ENCODE measurements at places on chromosomes 7 and 10.
A peak's percentile ranks its signal among the peaks of the same experiment; 100 is the strongest.

GRCh38 chr7:14073543-14073942 is 84.1 kb upstream of the ETV1 start:
- no peak for ATAC-seq

GRCh38 chr10:103804871-103805270 is 50.5 kb downstream of the SH3PXD2A start:
- ATAC-seq: no peak

DNA sequence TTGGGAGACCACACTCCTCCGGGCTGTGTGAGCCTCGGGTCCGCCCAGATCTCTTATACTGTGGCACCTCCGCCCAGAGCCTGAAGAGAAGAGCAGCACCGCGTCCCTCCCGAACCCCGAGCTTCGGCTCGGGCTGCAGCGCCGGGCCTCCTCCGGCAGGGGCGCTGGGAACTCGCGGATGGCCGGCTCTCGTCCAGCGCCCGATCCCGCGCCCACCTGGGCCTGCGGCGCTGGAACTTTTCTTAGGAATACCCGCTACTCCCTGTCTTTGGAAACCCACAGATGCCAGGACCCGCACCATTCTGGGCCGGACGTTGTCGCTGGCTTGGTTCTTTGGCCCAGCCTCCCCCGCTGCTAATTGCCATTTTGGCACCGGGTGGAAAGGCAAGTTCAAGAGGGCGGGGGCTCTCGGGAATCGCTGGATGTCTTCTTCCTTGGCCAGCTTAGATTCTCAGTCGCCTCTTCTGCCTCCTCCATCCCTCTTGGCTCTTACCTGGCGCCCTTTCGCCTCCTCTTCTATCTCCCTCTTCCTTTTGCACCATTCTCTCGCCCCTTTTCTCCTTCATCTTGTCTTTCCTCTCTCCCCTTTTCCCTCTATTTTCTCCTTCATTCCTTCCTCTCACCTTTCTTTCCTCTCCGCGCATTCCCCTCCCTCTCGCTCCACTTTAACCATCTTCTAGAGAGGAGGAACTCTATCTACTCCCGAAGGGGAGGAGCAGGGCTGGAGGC is 2.1 kb upstream of the SORCS3 start:
- ATAC-seq: no peak

DNA sequence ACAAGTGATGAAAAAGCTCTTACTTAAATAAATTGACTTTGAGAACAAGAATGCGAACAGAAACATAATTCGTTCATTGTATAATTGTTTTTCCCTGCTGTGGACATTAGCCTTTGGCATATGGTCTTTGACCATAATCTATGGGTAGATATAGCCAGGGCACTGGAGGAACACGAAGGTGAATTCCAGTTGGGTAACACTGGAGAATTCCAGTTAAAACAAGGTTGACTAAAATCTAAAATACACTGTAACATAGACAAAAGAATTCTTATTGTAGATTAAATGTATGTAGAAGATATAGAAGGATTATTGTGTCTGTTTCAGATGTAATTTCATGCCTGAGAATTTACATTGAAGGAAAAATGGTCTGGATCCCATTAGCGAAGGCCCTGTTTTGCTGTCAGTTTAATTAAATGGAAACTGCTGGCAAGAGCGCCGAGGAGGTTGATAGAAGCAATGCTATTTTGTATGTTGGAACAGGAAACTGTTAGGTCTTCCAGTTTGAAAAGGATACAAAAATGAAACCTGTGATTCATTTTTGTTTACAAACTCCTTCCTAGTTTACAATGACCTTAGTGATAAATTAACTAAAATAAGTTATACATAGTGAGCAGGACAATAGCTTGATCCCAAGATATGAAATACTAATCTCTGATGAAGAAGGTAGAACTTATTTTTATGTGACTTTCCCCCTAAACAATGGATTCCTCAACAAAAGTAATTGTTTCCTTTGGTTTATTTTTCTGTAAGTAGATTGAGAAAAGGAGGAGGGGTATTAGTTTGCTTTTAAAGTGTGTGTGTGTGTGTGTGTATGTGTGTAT is 68.9 kb downstream of the ARID5B start:
- no peak for ATAC-seq

GRCh38 chr10:66162560-66163143 is 763.2 kb upstream of the LRRTM3 start:
- no peak for ATAC-seq

GRCh38 chr7:67589183-67589582 is 592.5 kb downstream of the TYW1 start:
- ATAC-seq: no peak

GRCh38 chr10:34323192-34323591 is 491.9 kb downstream of the PARD3 start:
- ATAC-seq: no peak

DNA sequence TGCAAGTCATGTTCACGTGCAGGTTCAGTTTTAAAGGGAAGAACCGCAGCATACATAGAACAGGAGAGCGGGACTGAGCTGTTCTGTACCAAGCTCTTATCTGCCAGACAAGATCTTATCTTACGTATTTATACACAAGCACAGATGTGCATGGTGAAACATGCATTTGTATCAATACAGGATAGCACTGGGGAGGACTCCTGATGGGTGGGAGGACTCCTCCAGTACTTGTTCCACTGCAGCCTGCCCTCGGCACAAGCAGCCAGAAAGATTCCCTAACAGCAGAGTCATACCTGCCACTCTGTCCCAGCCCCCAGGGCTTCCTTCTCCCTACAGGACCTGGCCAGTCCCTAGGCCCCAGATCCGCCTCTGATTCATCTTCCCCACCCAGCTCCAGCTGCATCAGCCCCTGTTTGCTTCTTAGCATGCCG is 13.2 kb upstream of the PRKCQ start:
- ATAC-seq: peak; percentile 78

GRCh38 chr10:124027651-124028050 is 65.7 kb downstream of the CHST15 start:
- ATAC-seq: no peak

DNA sequence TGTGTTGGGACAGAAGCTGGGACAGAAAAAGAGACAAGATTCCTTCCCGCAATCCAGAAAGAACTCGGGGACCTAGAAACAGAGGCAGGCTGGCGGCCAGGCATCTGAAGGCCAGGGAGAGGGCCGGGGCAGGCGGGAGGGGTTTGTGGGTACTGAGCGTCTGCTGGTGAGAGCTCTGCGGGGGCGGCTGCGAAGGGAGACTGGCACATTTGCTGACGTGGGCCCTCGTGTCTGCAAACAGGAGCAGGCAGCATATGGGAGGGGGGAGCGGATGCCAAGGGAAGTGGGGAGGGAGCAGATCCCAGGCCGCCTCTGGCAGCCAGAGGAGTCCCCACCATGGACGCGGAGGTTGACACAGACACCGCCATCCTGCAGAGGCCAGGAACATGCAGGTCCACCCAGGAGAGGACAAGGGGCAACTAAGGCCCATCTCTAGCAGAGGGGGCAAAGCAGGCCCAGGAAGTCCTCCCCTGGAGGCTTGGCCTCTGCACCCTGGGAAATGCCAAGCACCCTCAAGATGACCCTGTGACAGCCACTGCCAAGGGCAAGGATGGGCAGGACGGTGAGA is 32.2 kb downstream of the KCNH2 start:
- ATAC-seq: no peak

DNA sequence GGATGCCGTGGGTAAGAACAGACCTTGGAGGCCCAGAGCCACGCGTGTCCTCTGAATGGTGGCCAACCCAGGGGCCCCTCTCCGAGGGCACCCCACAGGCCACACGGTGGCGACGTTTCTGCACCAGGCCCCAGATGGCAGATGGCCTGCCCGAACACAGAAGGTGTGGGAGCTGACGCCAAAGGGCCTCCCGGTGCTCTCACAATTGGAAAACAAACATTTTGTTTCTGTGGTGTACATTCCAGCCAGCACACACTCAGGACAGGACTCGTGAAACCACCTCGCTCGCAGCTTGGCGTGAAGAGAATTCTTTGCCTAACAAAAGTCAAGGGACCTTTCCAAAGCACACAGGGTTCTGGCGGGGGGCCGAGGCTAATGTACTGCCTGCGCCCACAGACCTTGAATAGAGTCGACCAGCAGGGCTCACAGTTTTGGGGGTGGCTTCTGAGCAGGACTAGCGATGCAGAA is 112.1 kb downstream of the FAM53B start:
- peak; percentile 34 for ATAC-seq

DNA sequence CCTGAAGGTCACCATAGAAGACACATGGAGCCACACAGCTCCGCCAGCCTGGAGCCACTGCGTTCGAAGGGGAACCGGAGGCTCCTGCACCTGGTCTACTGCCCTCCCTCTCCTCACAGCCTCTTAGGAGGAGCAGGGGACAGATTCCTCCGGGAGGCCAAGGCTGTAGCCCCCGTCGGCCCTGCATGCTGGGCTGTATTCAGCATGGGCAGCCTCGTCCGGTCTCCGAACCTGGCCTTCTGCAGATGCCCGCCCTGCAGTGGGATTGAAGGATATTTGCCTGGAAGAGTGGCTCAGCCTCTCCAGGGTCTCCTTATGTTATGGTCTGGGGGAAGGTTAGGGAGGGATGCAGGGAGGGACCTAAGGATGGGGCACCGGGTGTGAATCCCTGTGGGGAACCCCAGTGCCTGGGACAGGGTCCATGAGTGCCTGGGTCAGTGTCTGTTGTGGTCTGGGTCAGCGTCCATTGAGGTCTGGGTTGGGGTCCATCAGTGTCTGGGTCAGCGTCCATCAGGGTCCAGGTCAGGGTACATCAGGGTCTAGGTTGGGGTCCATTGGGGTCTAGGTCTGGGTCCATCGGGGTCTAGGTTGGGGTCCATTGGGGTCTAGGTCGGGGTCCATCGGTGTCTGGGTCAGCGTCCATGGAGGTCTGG is 13.0 kb upstream of the SCART1 start:
- no peak for ATAC-seq

- no peak for ATAC-seq
Observed at GRCh38 chr7:81330108-81330507, 411.3 kb upstream of the SEMA3C start.

DNA sequence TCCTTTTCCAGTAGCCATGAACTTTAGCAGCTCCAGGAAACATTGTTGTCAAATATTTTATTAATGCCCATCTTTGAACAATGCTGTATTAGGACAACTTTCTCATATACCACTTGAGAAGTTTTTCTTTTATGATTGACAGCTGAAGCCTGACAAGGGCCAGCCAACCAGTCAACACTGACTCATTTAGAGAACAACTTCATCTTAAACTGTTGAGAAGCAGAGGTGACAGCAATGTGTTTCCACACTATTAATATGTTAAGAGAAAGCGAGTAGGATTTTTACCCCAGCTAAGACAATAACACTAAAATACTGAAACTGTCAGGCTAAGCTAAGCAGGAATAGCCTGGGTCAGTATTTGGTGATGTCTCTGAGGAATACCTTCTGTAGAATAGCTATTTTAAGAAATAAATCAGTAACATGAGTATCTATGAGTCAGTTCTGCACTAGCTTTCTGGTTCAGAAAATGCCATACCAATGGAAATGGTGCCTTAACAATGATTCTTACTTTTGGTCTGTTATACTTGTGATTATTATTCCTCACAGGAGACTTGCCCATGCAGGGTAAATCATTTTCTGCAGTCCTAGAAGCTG is 168.8 kb upstream of the POT1 start:
- ATAC-seq: no peak

GRCh38 chr7:44768628-44769371 is 20.2 kb downstream of the ZMIZ2 start:
- ATAC-seq: no peak

DNA sequence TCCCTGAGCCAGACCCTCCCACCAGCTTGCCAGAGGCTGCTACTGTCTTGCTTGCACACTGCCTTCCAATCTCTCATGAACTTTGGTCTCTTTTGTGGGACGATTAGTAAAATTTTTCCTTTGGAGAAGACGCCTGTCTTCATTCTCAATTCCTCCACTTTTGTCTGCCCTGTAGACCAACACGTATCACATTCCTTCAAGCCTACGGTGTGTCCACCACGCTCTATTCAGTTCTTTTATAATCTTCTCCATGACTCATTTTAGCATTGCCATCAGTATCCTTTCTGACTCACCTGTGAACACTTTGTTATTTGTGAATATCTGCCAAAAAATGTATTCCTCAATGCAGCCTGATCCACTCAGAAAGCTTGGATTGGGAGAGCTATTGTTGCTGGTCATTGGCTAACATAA is 1.4 kb downstream of the GIMAP5 start:
- peak; percentile 61 for ATAC-seq

GRCh38 chr7:27593226-27593625 is 69.5 kb downstream of the HIBADH start:
- ATAC-seq: no peak

- no peak for ATAC-seq
Observed at GRCh38 chr10:95604630-95605029, 43.5 kb upstream of the SORBS1 start.

GRCh38 chr10:61001731-61002122 is 57.7 kb upstream of the RHOBTB1 start:
- ATAC-seq: no peak

- ATAC-seq: no peak
Observed at GRCh38 chr7:158094046-158094445, 493.6 kb downstream of the PTPRN2 start.

GRCh38 chr7:84264396-84264795 is 69.8 kb upstream of the SEMA3A start:
- ATAC-seq: no peak

DNA sequence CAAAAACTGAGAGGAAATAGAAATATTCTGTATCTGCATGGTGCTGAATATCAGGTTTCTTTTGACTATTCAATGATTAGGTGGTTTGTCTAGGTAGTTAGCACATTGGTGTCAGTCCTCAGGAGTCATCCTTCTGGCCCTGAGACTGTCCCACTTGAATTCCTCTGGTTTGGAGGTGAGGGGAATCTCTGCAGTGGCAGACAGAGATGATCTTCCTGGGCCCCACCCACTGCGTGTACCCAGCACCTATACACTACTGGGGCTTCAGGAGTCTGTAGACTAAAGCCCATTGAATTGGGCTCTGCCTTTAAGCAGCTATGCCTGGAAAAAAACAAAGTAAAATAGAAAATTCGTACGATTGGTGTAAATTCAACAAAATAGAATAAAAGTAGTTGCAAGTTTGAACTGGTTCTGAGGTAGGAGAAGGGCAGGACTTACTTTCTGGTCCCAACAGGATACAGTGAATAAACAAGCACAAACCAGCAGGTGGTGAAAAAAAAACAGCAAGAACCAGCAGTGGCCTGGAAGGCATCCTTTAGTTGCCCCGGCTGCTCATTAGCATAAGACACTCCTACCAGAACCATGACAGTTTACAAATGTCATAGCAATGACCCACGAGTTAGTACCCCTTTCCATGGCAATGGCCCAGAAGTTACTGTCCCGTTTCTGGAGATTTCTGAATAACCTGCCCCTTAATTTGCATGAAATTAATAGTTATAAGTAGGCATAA is 1.7 kb downstream of the LIPM start:
- no peak for ATAC-seq

DNA sequence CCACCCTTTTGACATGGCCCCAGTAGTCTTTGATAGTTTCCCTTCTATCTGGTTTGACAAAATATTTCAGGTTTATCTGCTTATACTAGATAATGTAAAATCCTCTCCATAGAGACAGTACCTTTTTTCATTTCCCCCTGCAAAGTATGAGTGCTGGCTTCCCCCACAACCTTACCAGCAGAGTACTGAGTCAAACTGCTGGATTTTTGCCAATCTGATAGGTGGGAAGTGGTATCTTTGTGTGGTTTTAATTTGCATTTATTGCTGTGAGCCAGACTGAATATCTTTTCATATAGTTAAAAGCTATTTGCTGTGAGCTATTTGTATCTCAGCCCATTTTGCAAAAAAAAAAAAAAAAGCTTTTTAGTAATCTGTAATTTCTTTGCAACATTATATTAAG is 32.1 kb upstream of the HECTD2 start:
- peak; percentile 76 for ATAC-seq

Measured in activated CD4-positive, CD25-positive, alpha-beta regulatory T cell treated with anti-CD3 and anti-CD28 coated beads, Interleukin-2, amount 50 U/mL, for 24 hours (primary cell).